ENCODE measurements at places on chromosomes 6 and 20.
A peak's percentile ranks its signal among the peaks of the same experiment; 100 is the strongest.

DNA sequence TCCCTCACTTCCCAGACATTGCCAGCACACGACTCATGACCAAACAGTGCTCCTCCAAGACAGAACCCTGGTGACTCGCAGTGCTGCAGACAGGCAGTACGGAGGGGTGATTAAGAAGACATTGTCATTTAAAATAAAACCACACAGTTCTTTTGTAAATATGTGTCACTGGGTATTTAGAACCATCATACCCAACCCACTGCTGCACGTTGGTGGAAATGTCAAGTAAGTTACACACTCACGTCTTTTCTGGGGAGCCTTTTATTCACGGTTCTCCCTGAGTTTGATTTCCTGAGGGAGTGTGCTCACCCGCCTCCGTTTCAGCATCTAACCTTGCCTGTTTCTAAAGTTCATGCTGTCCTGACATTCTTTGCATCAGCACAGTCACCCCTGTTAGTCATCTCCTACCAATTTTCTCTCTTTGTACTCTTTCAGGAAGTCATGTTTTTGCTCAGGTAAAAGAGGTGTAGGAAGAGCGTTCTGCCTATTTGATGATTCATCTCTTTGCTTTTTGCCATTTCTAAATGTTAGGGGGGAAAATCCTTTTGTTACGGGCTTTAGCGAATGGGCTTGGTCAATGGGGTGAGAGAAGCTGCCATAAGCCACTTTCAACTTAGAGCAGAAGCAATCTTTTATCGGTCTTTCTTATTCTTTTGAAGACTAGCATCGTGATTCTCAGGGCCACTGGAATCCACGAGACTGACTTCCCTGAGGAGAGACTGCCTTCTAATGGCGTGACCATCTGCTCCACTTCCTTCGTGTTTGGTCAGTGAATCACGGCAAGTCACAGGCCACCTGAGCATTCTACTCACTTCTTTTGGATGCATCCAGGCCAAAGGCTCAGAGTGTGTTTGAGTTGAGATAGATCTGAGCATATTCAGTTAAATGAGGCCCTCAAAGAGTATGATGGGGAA is 512.8 kb upstream of the JARID2 start:
- peak; percentile 78 for DNase-seq

GRCh38 chr6:87949194-87949593 is 98.4 kb upstream of the SPACA1 start:
- DNase-seq, result no peak

DNA sequence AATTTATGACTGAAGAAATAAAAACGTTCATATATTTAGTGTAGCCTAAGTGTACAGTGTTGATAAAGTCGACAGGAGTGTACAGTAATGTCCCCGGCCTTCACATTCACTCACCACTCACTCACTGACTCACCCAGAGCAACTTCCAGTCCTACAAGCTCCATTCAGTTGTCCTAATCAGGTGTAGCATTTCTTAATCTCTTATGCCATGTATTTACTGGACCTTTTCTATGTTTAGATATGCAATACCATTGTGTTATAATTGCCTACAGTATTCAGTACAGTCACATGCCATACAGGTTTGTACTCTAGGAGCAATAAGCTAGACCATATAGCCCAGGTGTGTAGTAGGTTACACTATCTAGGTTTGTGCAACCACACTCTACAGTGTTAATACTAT is 610.2 kb upstream of the NOX3 start:
- no peak for DNase-seq

DNA sequence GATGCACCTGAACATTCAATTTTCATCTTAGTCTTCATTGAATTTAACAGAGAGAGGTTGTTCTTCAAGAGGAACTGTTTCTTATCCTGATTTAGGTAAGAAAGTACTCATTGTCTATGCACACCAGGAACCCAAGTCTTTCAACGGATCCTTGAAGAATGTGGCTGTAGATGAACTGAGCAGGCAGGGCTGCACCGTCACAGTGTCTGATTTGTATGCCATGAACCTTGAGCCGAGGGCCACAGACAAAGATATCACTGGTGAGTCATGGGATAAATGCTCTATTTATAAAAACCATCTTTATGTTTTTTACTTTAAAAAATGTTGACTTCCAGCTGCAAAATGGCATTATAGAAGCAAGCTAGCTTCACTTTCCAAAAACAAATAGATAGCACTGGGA is 10.2 kb downstream of the NQO2 start:
- DNase-seq, result no peak

GRCh38 chr20:50932691-50933280 is 1.5 kb upstream of the ADNP start:
- no peak for DNase-seq

DNA sequence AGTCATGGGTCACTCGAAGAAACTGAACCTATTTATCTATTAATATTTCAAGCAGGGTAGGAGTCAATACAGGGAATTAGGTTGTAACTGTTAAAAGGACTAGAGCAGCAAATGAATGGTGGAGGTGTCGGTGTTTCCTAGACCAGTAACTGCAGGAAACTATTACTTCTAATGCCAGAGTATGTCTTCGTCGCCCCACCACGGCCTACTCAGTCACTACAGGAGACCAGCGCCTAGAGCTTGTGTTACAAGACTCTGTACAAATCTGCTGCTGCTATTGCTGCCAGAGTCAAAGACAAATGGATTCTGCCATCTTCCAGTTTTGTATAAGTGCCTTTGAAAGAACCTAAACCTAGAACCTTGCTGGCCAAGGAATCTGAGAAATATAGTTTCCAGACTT is 343.9 kb downstream of the SOX4 start:
- DNase-seq, result no peak

DNA sequence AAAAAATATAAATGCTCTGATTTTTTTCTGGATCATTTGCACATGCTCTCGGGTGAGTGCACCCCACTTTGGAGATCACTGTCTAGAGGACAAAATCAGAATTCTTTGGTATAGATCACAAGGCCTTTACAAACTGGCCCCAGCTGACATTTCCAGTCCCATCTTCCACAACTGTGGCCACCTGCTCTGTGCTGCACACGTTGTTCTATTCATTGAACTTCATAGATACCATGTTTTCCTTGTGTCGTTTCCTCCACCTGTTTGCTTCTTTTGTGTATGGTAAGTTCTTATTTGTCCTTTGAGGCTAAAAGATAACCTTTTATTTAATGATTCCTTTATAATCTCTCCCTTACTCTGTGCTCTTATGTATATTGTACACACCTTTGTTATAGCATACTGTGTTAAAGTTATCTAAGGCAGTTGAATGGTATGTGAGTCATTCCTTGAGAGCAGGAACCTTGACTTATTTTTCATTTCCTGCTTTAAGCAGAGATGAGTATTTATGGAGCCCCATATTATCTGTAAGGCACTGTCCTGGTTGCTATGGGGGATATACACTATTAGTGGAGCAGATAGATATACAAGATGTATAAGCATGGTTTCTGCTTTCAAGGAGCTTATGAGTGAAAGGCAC is 12.0 kb upstream of the SLC17A5 start:
- DNase-seq, result no peak

DNA sequence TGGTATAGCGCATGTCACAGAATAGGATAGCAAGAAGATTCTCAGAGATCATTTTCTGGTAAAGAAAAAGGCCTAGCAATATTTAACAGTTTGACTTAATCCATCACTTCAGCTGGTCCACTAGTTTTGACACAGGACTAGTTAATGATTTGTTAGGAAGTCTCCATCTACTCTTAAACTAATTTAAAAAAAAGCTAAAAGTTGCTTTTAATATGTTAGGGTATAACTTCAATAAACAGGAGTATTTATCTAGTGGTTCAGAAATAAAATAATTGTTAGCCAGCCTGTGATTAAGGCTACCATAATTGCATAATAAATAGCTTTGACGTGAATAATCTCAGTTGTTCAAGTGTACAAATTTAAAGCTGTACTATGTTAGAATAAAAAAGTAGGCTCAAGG is 195.6 kb downstream of the FUT9 start:
- DNase-seq, result no peak

- no peak for DNase-seq
These were observed 134.8 kb upstream of the TSHZ2 start for GRCh38 chr20:52837378-52837777.

- no peak for DNase-seq
These were observed 36.7 kb downstream of the MAN1A1 start for GRCh38 chr6:119312875-119313338.

DNA sequence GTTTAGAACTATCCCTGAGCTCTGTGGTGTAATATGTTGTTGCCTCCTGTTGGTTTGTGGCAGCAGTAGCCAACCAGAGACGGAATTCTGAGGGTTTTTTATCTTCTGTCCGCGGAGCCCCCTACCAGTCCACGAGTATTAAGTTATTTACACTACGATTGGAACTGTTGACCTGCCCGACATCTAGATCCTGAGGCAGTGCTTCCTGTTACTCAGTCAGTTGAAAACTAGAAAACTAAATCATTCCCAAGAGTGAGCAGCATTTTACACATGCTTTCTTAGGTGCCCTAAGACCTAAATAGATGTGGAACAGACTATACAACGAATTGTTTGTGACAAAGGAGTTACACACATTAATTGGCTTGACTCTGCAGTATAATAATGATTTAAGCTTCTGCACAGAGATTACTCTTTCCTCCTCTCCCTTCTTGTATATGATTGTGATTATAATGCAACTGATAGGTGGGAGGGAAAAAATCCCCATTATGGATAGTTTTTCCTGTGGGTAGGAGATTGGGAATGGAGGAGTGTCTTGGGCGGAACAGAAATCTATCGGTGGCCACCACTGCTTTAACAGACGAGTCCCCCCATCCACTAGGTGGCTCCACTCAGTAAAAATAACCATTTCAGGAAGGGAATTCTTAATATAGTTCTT is 1.7 kb downstream of the LOC128125822 start:
- no peak for DNase-seq

DNA sequence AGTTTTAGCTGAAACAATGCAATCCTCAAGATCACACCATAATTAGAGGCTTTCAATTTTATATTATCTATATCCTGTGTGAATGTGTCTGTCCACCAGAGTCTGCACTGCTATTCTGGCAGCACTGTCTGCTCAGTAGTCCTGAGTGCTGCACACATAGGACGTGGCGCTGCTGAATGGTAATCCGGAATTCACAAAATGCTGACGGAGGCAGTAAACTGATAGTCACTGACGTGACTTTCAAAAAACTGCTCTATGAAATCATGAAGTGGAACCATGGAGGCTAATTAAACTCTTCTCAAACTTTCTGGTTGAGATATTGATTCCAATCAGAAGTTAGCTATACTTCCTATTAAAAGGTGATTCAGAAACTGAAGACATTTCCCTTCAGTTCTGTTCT is 190.8 kb upstream of the NOX3 start:
- DNase-seq, result no peak

GRCh38 chr6:70304616-70305015 is 1.7 kb upstream of the COL9A1 start:
- DNase-seq, result no peak

DNA sequence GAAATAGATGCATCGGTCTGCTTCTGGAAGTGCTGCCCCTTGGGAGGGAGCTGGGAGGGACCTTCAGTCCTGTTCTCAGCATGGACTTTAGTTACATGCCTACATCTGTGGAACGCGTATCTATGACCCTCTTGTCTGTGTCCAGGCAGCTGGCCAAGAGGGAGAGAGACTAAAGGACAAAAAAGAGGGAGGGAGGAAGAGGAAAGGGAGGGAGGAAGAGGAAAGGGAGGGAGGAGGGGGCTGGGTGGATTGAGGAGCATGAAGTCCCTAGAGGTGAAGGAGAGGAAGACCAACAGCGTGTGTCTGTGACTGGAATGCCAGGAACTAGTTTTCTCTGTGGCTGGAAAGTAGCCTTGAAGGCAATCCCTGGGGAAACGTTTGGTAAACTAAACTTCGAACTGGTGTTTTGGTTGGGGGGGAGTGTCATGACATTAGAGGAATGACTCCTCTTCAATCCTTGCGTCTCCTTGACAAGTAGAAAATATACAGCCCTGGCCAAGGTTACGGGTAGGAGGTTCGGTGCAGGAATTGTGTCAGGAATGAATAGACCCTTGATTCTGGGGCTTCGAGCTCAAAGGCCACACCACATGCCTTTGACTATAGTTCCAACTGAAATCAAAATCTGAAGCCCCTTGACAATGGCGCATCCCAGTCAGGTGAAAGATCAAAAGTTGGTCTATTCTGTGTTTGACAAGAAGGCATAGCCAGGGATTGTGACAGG is 52.0 kb upstream of the PLEKHG1 start:
- DNase-seq, result no peak

GRCh38 chr6:49151957-49152356 is 311.1 kb downstream of the MMUT start:
- DNase-seq, result no peak

- no peak for DNase-seq
These were observed 29.1 kb upstream of the TULP1 start for GRCh38 chr6:35541836-35542235.

- DNase-seq, result no peak
These were observed 79.0 kb downstream of the SH3BGRL2 start for GRCh38 chr6:79710127-79710526.

DNA sequence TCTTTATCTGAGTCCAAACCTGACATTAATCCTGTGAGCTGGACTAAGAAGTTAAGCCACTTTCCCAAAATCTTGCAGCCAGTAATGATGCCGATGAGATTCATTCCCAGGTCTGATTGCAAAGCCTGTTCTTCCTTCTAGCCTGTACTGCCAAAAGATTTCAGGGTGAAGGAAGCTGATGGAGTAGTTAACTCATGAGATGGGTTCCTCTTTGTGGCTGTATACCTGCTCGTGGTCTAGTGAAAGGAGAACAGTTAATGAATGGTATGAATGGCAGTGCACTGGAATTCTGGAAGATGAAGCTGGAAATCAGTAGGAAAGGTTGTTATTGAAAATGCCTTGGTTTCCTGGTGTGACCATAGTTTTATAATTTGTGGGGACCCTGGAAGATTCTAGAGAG is 112.0 kb downstream of the FYN start:
- DNase-seq, result no peak
